ENCODE measurements at places on chromosomes 7 and 10.

GRCh38 chr7:2512179-2512661, 7.4 kb upstream of the LFNG start:
- DNase-seq, result no peak

DNA sequence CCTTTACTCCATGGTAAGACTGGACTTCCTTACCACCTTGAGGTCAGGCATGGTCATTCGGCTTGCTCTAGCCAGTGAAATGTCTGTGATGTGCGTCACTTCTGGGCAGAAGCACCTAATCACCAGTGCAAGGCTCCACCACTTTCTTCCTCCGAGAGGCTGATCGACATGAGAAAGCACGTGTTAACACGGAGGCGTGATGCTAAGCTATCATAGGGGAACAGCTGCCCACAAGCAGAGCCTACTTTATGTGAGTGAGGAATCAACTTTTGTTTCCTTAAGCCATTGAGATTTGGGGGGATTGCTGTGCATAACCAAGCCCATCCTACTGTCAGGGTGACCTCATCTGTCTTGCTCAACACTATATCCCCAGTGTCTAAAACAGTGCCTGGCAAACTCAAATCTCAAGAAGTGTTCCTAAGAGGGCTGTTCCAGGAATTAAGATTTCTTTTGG, 23.1 kb upstream of the SAR1A start:
- no peak for DNase-seq

GRCh38 chr10:12473491-12473890, 124.1 kb downstream of the CAMK1D start:
- DNase-seq, result no peak

GRCh38 chr10:12846718-12847117, 154.8 kb downstream of the CCDC3 start:
- DNase-seq, result no peak

DNA sequence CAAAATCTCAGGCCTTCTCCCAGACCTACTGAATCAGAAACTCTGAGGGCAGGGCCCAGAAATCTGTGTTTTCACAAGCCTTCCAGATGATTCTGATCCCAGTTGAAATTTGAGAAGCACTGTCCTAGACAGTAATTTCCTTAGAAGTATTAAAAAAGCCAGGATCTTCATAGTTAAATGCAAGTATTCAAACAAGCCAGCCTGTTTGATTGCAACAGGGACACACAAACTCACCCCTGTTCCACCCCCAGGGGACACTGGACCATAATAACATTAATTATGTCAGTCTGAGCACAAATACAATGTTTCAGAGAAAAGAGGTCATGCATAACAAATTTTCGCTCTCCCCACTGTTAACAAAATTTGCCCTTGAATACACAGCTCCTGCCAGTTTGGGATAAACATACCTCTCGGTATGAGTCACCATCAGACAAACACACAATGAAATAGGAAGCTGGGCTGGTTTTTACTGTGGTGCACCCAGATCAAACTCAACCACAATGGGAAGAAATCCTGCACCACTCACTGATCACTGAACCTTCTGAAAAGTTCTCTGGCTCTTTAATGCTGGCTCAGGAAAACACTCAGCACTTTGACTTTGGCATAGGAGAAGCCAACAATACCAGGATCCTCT, 34.3 kb downstream of the ABLIM1 start:
- no peak for DNase-seq
